ENCODE measurements at places on chromosomes 1 and 21.

GRCh38 chr1:151352021-151352718, 5.1 kb upstream of the RFX5 start:
- DNase-seq: no peak

GRCh38 chr1:163013826-163014600, 55.1 kb upstream of the RGS4 start:
- DNase-seq: peak; percentile 52

DNA sequence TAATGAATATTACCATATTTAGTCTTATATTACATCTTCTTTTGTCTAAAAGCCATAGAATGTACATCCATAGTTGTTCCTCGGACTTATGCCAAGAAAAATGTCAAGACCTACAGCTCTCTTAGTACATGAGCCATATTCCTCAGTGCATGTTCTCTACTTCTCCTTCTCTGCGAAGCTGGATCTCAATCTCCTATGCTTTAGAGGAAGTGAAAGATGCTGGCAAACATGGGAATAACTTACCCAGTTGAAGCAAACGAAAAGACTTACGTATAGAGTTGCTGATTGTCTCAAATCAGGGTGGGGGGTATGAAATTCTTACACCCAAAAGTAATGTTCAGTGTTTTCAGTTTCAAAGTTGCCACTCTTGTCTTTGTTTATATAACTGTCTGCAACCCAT, 32.7 kb downstream of the OR13G1 start:
- DNase-seq: no peak

DNA sequence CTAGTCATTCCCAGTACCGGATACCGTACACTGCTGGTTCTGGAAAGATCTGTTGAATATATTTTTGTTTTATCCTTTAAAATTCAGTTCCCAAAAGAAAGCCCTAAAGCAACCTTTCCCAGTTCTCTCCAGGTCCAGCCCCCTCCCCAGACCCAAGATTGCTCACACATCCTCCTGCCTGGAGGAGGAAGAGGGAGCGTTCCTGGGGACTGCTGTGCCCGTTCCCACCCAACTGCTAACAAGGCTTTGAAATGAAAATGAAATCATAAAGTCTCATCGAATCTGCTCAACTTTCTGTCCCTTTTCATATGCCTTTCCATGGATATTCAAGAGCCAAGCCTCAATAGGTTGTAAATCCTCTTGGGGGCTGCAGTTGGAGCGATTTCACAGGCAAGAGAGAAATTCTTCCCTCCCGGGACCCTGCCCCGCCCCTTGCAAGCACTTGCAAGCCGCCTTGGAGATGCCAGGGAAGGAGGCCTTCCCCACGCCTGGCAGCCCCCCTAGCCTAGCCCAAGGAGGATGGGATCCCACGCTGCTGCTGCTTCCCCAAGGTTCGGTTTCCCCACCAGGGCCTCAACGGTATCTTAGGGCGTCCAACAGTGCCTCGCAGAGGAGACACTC, 113.2 kb upstream of the CACHD1 start:
- no peak for DNase-seq

DNA sequence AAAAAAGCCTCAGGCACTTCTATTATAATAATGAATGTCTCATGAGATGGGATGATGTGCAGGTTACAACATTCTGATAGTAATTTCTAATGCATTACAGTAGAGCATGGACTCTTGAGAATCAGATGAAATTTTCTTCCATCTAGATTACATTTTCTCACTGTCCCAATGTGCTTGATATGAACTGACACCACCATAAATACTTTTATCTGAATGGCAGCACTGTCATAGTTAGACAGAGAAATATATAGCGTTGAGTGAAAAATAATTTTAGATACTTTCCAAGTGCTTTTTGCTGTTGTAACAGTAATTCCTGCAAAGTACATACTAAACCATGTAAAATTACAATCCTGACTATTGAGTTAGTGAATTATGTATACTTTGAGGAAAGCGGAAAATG, 630.1 kb downstream of the BRINP3 start:
- DNase-seq: no peak

GRCh38 chr1:226588484-226588883, 39.9 kb downstream of the STUM start:
- no peak for DNase-seq

DNA sequence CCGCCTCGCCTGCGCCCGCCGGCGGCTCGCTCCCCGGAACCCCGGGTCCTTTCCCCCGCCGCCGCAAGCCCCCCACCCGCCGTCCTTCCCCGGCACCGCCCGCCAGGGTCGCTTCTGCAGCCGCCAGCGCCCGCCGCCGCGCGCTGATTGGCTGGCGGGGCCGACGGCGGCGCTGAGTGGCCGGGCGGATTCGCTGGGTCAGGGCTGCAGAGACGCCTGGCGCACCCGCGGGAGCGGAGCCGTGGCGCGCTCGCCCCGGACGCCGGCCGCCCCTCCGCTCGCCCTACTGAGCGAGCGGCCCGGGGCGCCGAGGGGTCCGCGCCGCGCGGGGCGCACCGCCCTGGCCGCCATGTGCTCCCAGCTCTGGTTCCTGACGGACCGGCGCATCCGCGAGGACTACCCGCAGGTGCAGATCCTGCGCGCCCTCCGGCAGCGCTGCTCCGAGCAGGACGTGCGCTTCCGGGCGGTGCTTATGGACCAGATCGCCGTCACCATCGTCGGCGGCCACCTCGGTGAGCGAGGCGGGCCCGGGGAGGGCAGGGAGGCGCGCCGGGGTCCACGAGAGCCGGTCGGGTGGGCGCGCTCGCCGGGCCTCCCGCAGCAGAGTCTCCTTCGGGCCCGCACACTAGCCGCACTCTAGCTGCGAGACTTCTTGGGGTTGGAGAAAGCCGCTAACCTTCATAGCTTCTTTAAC, at the start of gene RIMKLA:
Gene RIMKLA (plus strand): TSS at position 207 of the 694 bp plus-strand sequence. CDS start 143 bp downstream, at position 350.
- peak; percentile 61 for DNase-seq

DNA sequence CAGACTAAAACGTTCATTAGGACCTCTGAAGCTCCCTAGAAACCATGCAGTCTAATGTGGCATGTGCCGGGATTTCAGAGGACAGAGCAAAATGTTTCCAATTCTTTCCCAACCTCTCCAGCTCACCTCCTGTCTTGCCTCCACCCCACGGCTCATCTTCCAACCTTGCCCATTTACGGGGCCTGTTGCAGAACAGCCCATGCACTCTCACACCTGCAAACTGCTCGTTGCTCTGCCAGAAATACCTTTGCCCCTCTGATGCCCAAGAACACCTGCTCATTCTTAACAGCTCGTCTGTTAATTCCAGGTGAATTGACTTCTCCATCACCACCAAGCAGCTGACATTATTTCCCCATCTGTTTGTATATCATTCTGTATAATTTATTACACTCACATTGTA, 53.9 kb upstream of the LBR start:
- DNase-seq: no peak

- no peak for DNase-seq
Observed at GRCh38 chr1:221457685-221458446, 284.0 kb downstream of the DUSP10 start.

- DNase-seq: no peak
Observed at GRCh38 chr1:51956528-51957509, 33.7 kb downstream of the RAB3B start.

DNA sequence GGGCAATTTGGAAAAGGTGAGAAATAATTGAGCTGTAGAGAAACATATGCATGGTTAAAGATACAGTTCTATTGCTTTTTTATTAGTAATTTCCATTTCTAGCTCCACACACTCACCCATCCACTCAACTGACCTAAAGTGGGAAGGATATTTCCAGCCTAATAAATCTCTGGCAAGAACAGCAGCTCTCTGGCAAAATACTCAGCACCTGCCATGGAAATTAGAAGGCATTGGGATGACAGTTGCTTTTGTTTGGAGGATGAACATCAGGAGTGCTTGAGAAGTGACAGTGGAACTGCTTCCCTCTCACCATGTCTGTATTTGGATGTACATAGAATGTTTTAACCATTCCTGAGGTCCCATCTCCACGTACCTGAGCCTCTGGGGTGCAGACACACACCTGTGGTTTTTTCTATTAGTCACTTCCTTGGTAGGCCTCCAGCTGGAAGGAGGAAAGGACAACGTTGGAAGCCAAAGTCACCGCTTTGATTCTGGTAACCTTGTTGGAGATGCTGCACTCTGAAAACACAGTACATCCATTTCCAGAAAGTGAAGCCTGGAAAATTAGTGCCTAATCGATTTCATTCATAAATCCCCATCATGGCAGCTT, 62.3 kb upstream of the RUNX1 start:
- DNase-seq: no peak

DNA sequence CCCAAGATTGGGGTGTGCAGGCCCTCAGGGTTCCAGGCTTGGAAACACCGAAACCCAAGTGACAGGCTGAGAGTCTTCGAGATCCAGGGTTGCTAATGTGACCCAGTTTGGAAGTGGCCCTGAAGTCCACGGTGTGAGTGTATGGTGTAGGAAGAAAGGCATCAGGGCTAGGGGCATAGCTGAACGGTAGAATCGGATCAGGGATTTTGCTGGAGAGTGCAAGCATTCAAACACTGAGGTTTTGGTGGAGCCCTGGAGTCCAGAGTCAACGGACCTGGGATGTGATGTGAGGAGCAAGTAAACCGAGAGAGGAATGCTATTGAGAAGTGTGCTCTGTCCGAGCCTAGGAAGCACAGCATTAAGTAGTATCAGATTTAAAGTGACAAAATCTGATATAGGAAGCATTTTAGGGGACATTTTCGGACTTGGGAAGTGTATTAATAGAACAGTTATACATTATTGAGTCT, 958 bp downstream of the NFYC start:
- no peak for DNase-seq

DNA sequence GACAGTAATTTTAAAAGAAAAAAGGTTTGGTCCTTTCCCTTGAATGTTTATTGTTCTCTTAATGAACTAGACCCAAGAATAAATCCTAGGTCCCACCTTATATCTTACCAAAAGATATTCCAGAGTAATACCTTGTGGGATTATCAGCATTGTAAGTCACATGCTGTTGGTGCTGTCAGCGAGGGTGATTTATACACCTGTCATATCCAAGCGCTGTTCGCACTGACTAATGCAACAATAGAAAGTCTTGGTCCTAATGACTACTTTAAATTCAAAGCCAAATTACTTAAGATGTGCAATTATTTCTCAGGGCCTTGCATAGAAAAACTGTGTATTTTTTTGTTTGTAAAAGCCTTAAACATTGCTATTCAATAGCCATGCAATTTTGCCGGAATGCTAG, 6.9 kb downstream of the GPR88 start:
- DNase-seq: no peak

- DNase-seq: no peak
Observed at GRCh38 chr1:77986810-77987209, 7.9 kb upstream of the FUBP1 start.

Measured in Calu3 (cell line).